ENCODE measurements at places on chromosomes 2 and 18. TPM values are rescaled to one million over a fixed set of nuclear protein-coding genes. Genes with fewer than 3 reads are reported as not detected.

Gene GTF2A1L
- not detected for total RNA-seq

GRCh38 chr2:2027271-2027670 is 283.0 kb upstream of the PXDN start:
- no peak for DNase-seq

DNA sequence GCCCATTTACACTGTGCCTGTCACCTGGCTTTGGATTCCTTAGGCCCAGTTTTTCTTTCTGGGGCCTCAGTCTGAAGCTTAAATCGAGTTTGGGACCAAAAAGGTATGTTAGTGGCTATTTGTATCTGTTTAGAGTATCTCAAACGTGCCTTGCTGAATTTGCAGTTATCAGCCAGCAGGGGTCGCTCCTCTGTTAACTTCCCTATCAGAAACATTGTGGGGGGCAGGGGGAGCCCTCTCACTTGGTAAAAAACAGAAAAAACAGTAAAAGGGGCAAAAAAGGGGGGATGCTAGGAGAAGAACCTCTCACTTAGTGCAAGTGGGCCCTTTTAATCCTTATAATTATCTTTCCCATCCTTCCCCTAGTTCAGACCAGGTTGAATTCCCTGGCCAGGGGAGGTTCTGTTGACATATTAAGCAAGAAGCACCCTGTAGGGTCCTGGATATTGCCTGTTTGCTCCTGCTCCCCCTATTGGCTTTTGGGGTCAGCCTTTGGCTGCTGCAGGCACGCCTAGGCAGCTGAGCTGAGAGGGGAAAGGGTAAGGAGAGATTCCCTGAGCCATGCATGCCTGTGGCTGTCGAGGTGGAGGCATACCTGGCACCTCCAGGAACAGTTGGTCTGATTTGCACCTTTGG is 8.8 kb upstream of the IFIH1 start:
- DNase-seq = no peak

Gene ACMSD
- total RNA-seq = not detected

DNA sequence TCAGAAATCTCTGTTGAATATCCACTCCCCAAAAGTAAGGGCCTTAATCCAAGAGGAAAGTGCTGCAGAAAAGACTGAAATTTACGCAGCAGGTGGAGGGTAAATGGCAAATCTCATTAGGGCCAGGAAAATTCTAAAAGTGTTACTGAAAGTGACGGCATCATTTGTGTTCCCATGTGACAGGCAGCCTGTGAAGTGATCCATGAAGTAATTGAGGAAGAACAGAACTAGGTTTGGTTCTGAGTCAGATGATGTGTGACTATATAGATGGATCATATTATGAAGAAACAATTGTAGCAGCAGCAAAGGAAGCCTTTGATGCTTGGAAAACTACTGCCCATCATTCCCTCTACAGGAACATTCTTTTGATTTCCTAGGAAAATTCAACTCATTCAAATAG is 401.2 kb downstream of the TGIF1 start:
- DNase-seq = no peak

DNA sequence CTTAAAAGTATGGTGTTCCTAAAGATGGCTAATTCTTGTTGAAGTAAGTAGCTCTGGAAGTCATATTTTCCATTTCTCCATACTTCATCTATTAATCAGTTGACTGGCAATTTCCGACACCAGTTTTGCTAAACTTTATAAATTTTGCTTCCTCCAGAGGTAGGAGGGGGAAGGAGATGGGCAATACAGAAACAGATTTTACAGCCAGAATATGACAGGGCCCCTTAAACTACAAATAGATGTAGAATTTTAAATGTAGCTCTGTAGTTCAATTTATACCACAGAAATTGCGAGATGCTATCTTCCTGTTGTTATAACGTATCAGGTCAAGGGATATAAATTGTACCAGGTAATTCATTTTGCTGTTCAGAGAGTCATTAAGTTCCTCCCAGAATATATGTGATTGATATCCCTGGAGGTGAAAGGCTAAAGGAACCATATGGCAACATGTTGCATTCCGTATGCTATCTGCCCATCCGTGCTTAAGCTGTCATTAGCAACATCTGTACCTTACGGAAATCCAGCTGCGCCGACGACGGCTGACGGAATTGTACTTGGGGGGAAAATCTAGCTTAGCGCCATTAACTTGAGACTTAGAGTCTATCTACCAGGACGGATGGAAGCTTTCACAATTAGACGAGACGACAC is 8.4 kb upstream of the NR4A2 start:
- no peak for DNase-seq

GRCh38 chr2:199940373-199940772 is 14.9 kb downstream of the TYW5 start:
- peak; percentile 41 for DNase-seq

Gene UNC80
- total RNA-seq = 0.79 TPM

- no peak for DNase-seq
Observed at GRCh38 chr2:56754627-56755026, 570.8 kb downstream of the CCDC85A start.

Gene UGT1A10
- total RNA-seq = not detected

Gene HOXD10
- 8.6 TPM for total RNA-seq

GRCh38 chr2:233419602-233420391 is 65.5 kb downstream of the DGKD start:
- no peak for DNase-seq

Gene HS1BP3
- 21.9 TPM for total RNA-seq

DNA sequence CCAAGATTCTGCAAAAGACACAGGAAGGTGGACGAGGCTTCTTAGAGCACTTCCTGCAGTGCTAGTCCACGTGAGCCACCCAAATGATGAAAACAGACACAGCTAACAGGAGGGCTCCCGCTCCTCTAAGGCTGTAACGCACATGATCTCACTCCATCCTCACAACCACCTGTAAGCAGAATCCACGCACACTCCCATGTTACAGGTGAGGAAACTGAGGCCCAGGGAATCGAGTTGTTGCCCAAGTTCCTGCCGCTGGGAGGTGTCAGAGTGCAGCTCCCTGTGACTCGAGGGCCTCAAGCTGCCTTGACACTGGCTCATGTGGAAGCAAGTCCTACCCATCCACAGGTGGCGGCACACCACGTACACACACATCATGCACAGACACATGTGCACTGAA is 4.4 kb downstream of the DNMT3A start:
- no peak for DNase-seq

- DNase-seq = peak; percentile 20
Observed at GRCh38 chr2:231245249-231246094, 47.0 kb downstream of the ARMC9 start.

- DNase-seq = peak; percentile 3
Observed at GRCh38 chr18:53509886-53510285, 714.6 kb downstream of the MBD2 start.

- DNase-seq = no peak
Observed at GRCh38 chr2:226773291-226773690, 26.3 kb downstream of the IRS1 start.

Gene ZC3H6
- total RNA-seq = 0.20 TPM

Gene DPYSL5
- 0.23 TPM for total RNA-seq

GRCh38 chr2:120670371-120670770 is 65.3 kb upstream of the GLI2 start:
- DNase-seq = no peak

DNA sequence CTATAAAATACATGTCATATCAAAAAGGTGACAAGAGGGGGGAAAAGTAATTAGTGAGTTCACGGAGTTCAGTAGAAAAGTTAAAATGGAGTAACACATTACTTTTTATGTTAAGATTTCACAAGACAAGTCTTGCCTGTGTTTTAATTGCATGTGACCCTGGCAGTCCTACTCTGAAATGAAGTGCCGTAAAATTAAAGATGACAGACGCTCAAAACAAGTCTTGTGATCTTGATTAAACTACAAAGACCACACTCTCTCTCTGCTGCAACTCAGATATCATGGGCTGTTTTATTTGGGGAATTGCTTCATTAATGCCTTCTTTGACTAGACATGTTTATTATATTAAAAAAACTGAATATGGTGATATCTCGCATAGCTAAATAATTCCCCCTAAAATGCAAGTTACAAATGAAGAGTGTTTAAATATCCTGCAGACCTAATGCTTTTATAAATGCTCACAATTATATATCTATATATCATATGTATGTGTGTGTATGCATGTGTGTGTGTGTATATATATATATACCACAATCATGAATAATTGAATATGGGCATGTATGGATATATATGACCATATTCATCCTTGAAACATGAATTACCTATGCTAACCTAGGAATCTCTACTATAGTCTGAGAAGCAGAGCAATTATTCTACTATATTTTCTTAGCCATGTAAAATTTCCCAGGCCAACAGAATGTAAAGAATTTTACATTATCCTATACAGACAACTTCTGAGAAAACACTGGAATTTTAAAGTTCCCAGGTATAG is 647.5 kb downstream of the ARHGAP15 start:
- no peak for DNase-seq

DNA sequence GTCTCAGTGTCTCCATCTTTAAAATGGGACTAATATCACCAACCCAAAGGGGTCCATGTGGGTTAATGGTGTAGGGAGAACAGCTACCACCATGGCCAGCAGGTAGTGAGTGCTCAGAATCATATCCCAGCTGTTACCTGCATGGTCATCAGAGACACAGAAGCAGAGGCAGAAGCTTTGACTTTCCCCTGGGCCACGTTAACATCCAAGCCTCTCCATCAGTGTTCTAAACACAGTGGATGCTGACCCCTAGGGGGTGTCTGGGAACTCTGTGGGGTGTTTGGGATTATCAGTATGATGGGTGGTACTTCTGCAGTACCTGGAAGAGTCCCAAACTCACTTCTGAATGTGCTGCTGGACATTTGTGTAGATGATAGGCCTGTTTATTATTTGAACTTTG is 93.6 kb downstream of the GYPC start:
- DNase-seq = peak; percentile 26

Data from HT1080 (cell line).